ENCODE measurements at places on chromosomes 5 and 9. TPM values are rescaled to one million over a fixed set of nuclear protein-coding genes. Genes with fewer than 3 reads are reported as not detected.

ACOT12 gene
- total RNA-seq = 2.0 TPM

GRCh38 chr9:115146581-115147021 lies 28.6 kb upstream of the TNC start:
- peak; percentile 90 for DNase-seq

DNA sequence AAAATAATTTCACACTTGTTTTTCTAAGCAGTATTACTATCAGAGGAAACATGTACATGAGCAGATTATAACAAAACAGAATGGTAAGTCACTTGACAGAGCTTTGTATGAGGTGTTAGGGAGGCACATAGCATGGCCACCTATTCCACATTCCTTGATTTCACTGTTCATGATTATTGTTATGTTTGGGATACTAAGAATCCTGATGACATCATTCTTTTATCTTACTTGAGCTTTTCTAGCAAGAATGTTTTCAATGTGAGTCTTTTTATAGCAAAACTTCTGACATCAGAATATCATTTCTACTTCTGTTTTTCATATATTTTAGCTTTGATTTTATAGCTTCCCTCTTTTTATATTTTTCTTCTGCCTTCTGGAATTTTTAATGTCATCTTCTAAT lies 208.2 kb downstream of the DMRTA1 start:
- no peak for DNase-seq

GRCh38 chr5:119055294-119055693 lies 15.6 kb upstream of the DMXL1 start:
- peak; percentile 45 for DNase-seq

- DNase-seq = no peak
Measured at GRCh38 chr5:140043508-140043872, 391 bp upstream of the NRG2 start.

ETF1 gene
- 117 TPM for total RNA-seq

BTNL3 gene
- not detected for total RNA-seq

- DNase-seq = peak; percentile 81
Measured at GRCh38 chr9:22683700-22684075, 237.1 kb downstream of the DMRTA1 start.

GRCh38 chr9:127796225-127796813 lies 6.4 kb upstream of the FPGS start:
- peak; percentile 60 for DNase-seq

HSPB3 gene
- 21.1 TPM for total RNA-seq

SNCB gene
- total RNA-seq = 0.17 TPM

ADGRV1 gene
- total RNA-seq = 0.17 TPM

SLC25A48 gene
- total RNA-seq = not detected

SOHLH1 gene
- total RNA-seq = not detected

DNA sequence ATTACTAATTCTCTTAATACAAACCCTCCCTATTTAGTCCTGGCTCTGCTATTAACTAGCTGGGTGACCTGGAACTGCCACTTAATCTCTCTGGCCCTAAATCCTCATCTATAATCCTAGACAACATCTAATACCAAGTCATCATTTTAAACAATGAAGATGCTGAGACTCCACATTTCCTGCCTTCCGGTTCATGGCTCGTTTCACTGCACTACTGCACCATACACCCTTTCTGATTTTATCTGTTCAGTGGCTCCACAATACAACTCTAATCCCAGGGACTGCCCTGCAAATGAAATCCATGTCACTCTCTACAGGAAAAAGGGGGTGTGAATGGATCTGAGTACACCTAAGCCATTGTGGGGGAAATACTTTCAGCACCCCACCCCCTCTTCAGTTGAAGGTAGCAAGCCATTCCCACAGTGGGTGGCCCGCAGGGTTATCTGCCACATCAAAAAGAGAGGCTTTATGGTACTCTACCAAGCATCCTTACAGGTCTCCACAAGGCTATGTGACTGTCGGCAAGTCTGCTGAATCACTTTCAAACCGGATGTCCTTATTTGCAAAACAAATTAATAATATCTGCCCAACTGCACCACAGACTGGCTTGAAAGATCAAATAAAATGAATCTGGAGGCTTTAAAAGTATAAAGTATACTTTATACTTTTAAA lies 89.5 kb downstream of the EPB41L4A start:
- DNase-seq = no peak

GRCh38 chr5:84725946-84726570 lies 341.4 kb upstream of the EDIL3 start:
- DNase-seq = no peak

Measured in fibroblast of lung (primary cell).